CD14-positive monocyte (primary cell): ENCODE measurements at places on chromosomes 1 and 21.
A peak's percentile ranks its signal among the peaks of the same experiment; 100 is the strongest.

DNA sequence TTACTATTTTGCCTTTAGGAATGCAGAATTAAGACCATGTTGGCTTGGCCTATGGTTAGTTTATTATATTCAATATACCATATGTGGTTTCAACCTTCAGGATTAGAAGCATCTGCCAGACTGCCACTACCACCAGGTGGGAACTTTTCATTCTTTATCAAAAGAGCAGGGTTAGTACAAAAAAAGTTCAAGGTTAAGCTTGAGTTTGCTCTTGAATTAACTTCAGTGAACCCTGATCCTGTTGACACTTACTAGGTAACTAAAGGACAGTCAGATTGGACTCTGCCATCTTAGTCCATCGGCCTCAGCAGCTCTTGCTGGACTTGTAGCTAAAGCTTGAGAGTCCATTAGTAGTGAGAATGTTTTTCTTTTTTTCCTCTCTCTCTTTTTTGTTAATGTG lies 22.1 kb downstream of the CLIC4 start:
- DNase-seq, result no peak

GRCh38 chr1:234091876-234092275 lies 187.4 kb downstream of the SLC35F3 start:
- DNase-seq, result no peak

- DNase-seq, result no peak
Measured at GRCh38 chr1:12602659-12603024, 15.4 kb downstream of the DHRS3 start.

GRCh38 chr1:175530622-175531375 lies 212.6 kb downstream of the TNR start:
- DNase-seq, result no peak

GRCh38 chr1:42973799-42974198 lies 15.1 kb upstream of the SLC2A1 start:
- no peak for DNase-seq

- DNase-seq, result no peak
Measured at GRCh38 chr1:83641796-83642443, 357.0 kb downstream of the TTLL7 start.

GRCh38 chr1:84450910-84451309 lies 28.2 kb upstream of the RPF1 start:
- DNase-seq, result peak; percentile 81

GRCh38 chr21:28485301-28486022 lies 507.2 kb downstream of the LTN1 start:
- no peak for DNase-seq

DNA sequence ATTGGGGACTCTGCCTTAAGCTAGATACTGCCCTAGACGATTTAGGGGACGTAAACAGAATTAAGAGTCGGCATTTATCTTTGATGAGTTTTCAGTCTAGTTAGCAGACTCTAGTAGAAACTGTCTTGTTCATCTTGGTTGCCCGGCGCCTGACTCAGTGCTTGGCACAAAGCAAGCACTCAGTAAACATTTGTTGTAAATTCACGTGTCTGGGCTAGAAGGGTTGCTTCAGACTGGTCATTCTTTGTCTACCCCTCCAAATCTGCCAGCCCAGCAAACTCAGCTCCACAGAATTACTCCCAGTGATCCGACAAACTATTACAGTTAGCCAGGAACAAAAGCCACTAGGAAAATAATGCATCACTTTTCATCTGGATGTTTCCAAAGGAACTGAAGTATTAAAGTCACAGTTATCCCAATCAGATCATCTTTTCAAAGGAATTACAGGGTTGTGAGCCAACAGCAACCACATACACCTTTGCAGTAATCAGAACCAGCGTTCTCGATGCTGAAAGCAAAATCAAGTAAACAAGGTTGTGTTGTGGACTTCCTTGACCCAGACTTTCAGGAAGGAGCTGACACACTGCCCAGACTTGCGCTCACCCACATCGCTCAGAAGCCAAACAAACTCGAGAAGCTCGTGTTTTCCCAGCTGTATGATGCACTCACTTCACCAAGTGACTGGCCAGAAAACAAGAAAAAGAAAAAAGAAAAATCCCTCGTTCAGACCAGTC lies 66.5 kb upstream of the GADD45A start:
- no peak for DNase-seq

- no peak for DNase-seq
Measured at GRCh38 chr1:38102636-38103035, 56.0 kb upstream of the POU3F1 start.

DNA sequence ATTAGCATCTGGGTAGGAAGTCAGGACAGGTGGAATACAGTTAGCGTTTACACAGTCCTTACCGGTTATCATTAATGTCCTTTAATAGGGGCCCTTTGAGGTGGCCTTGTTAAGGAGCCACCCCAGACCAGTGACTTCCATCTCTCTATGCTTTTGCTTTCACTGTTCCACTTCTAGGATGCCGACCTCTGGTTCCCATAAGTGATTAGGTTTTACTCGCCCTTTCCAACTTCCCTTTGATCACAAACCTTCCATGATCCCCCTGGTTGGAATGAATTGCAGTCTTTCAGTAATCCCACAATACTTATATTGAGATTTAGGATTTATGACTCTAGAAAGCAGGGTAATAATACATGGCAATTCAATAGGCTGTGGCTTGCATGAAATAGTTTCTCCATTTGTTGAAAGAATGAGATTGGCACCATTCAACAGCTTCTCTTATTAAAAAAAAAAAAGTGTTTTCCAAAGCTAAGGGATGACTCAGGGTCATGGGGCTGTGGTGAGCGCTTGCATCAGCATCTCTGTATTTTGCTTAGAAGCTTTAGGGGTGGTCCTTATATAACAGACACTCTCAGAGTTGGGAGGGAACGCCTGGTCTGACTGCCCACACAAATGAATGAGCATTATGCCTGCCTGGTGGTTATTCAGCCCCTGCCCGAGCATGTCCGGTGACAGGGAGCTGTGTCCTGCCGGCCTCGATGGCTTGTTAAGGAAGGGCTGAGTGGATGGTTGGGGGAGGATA lies 110.5 kb downstream of the CNIH3 start:
- DNase-seq, result peak; percentile 60

DNA sequence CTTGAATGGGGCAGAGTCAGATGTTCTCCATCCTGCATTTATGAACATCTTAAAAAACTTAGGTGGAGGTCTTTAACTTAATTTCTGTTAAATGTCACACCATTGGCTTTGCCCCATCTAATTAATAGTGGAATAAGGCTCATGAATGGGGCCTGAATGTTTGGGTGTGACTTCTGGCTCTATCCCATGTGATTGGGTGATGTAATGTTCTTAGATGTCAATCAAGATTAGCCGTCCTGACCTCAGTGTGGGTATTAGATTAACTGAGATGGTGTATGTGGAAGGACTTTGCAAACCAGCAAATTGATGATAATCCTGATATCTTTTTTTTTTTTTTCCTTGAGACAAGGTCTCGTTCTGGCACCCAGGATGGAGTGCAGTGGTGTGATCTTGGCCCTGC lies 38.1 kb downstream of the C1orf21 start:
- no peak for DNase-seq

GRCh38 chr1:182299728-182300616 lies 91.6 kb downstream of the GLUL start:
- peak; percentile 74 for DNase-seq

GRCh38 chr1:208185801-208186231 lies 58.4 kb downstream of the PLXNA2 start:
- DNase-seq, result no peak

GRCh38 chr1:56301791-56302190 lies 277.6 kb downstream of the PLPP3 start:
- no peak for DNase-seq

GRCh38 chr1:230120921-230121381 lies 53.9 kb downstream of the GALNT2 start:
- no peak for DNase-seq

DNA sequence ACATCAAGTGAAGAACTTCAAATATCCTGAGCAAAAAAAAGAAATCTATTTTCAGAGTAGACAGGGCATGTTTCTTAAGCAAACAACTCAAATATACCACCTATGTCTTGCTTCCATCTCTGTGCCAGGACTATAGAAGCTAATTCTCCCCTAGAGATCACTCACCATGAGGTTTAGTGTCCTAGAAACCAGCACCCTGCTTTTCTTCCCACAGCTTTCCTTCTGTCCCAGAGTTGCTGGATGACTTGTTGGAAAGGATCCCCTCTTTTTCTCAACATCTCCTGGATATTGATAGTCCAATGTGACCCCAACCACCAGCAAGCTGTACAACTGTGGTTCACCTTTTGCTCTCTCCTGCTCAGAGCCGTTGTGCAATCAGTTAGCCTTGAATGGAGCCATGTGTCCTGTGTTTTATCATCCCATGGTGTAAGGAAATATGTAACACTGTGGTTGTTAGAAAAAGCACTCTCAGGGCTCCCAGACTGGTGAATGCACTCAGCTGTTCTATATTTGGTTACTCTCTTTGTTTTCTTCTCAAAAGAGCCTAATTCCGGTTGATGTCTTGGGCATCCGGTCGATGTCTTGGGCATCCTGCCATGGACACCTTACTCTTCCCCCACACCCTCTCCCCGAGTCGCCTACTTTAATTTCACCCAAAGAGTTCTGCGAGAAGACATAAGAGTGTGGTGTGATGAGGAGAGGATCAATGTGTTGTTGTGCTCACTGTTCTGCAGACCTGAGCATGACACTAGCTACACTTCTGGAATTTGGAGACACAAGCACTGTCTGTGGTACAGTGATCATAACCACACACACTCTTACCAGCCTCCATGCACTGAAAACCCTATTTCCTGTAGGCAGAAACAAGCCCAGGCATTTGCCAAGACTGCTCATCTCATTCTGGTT lies 1.7 kb downstream of the TNFSF4 start:
- DNase-seq, result no peak

GRCh38 chr1:193701759-193702158 lies 515.3 kb upstream of the B3GALT2 start:
- no peak for DNase-seq

- DNase-seq, result peak; percentile 65
Measured at GRCh38 chr1:234844479-234845031, 234.6 kb upstream of the IRF2BP2 start.

GRCh38 chr1:154352581-154353459 lies 27.5 kb downstream of the ATP8B2 start:
- DNase-seq, result no peak

- no peak for DNase-seq
Measured at GRCh38 chr1:7388141-7388487, 383.0 kb upstream of the VAMP3 start.

- DNase-seq, result no peak
Measured at GRCh38 chr1:93960641-93961147, 51.5 kb upstream of the GCLM start.

GRCh38 chr21:43910460-43910859 lies 45.4 kb downstream of the AGPAT3 start:
- DNase-seq, result no peak

- DNase-seq, result no peak
Measured at GRCh38 chr21:42531771-42532170, 18.1 kb downstream of the SLC37A1 start.

GRCh38 chr1:24007079-24007478 lies 27.0 kb upstream of the SRSF10 start:
- DNase-seq, result no peak

DNA sequence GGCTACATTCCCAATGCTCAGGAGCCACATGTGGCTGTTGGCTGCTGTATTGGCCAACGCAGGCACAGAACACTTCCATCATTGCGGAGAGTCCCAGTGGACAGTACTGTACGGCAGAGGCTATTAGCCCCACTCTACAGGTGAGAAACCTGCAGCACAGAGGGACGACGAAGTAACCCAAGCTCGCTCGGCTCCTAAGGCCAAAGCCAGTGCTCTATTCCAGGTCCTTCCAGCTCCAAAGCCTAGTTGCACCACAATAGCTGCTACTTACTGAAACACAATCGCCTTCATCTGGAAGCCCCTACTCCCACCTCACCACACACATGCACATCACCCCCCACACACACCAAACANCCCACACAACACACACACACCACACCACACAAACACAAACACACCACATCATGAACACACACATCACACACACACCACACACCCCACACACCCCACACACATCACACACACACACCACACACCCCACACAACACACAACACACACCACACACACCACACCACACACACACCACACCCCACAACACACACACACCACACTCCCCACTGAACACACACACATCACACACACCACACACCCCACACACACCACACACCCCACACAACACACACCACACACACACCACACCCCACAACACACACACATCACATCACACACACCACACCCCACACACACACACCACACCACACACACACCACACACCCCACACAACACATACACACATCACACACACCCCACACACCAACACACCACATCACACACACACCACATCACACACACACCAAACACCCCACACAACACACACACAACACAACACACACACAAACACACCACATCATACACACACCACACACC lies 3.2 kb downstream of the LYPD8 start:
- no peak for DNase-seq

DNA sequence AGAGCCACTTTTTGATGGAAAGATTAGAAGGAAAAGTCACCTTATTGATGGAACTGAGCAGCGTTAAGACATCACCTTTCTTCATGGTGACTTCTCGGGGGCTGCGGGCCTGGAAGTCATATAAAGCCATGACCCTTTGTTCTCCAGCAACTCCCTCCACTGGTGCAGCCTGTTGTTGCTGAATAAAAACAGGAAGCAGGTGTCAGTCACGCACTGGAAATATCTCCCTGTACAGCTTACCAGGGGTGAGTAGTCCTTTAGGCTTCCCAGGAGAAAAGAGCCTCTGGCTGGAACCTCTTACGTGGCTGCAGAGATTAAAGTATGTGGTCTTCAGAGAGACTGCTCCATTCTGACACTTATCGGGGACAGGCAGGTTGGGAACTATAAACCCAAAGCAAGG lies 31.9 kb downstream of the SPTA1 start:
- DNase-seq, result peak; percentile 41

DNA sequence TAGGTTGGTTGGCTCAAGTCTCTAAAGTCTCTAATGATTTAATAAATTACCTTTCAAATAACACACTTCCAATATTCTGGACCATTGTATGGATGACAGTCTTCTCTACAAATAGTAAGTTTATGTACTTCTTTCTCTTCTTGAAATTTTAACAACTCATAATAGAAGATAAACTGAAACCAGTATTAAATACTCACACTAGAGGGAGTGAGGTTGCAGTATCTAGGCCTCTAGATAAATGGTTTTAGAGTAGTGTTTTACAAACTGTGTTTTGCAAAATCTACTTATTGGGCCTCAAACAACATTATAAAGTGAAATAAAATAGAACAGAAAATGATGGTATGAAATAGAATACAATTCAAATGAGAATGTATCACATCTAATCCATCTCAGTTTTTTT lies 479.9 kb upstream of the BRINP3 start:
- DNase-seq, result no peak

DNA sequence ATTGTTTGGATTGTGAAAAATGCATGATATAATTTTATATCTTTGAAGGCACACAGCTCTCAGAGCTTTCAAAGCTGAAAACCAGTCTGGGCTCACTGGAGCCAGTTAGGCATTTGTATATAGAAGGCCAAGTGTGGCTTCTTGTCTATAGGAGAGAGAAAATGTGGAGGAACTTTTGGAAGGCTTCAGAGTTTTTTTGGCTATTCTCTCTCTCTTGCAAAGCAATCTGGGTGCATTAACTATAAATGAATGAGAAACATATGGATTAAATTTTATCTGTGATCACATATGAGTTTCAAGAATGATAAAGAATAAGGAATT lies 216.7 kb upstream of the HOOK1 start:
- DNase-seq, result no peak
